ENCODE measurements at places on chromosomes 3 and 15.

GRCh38 chr3:156378871-156379270, 176.0 kb downstream of the SSR3 start:
- no peak for DNase-seq

GRCh38 chr3:170247875-170248274, 25.7 kb downstream of the PRKCI start:
- no peak for DNase-seq

- DNase-seq, result no peak
Observed at GRCh38 chr15:78638658-78639314, 2.2 kb downstream of the CHRNB4 start.

- no peak for DNase-seq
Observed at GRCh38 chr3:18122264-18122663, 302.9 kb downstream of the SATB1 start.

- DNase-seq, result no peak
Observed at GRCh38 chr3:134315286-134316106, 58.8 kb downstream of the AMOTL2 start.

DNA sequence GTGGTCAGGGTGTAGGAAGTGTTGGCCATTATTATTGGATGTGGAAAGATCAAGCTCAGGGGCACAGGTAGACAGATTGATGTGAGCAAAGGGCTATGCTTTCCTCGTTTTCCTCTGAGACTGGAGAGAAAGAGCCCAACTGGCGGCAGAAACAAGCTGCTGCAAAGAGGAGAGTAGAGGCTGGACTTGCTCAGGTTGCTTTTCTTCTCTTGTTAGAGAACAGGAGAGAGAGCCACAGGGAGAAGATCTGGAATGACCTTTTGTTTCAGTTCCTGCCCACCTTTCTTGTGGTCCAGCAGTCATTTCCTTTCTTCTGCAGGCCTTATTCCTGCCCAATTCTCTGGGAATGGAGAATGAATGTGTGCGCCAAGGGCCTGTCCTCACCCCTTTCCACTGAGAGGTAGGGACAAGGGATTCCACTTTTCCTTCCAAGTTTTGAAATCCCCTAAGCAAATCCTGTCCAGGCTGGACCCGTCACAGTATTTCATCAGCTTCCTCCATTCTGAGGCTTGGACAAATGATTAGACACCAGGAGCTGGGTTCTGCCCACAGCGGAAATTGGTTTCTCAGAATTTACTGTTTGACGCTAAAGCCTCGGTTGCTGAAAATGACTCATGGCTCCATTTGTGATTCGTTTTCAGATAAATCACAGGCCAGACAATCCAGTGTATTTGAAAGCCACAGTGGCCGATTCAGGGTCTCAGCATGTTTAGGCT, 16.1 kb downstream of the ZNF80 start:
- DNase-seq, result peak; percentile 21

- DNase-seq, result no peak
Observed at GRCh38 chr15:80787316-80787715, 8.1 kb downstream of the CEMIP start.

GRCh38 chr15:98967916-98968315, 39.7 kb downstream of the PGPEP1L start:
- DNase-seq, result no peak

- DNase-seq, result no peak
Observed at GRCh38 chr3:152638707-152639450, 196.1 kb upstream of the P2RY1 start.

DNA sequence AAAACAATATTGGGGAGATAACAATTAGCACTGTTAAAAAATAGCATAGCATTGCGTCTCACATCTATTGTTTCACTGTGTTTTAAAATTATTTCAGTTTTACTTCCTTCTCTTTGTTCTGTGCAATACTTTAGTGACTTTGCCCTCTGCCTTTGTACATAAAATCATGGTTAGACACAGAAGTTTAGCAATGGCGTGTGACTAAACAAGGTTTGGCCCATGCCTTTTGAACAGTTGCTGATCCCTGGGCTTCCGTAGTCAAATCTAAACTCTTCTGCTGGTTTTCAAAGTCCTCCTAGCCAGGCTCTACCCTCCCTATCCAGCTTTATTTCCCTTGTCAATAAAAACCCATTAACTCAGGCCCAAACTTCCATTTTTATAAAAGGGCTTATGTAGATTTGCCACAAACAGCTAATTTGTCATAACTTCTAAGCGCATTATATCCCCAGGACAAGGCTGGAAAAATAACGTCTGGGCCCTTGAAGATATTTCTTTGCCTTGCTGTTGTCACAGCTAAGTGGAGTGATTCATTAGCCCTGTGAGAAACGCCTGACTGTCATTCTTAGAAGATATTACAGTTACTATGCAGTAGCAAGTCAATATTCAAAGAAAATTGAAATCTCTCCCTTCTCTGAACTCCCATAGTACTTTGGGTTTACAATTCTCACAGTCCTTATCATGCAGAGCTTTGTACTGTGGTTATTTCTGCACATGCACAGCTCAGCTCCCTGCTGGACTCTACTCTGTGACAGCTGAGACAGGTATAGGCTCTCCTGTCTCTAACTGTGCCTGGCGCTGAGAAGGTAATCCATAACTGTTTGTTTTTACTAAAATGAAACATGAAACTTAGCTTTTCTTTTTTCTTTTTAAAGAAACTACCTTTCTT, 123.4 kb upstream of the SLC24A5 start:
- DNase-seq, result no peak

GRCh38 chr3:184230603-184231528, 1.5 kb downstream of the VWA5B2 start:
- no peak for DNase-seq

- DNase-seq, result no peak
Observed at GRCh38 chr3:30597131-30597768, 9.2 kb upstream of the TGFBR2 start.

GRCh38 chr15:73957276-73957675, 31.0 kb downstream of the LOXL1 start:
- DNase-seq, result no peak

DNA sequence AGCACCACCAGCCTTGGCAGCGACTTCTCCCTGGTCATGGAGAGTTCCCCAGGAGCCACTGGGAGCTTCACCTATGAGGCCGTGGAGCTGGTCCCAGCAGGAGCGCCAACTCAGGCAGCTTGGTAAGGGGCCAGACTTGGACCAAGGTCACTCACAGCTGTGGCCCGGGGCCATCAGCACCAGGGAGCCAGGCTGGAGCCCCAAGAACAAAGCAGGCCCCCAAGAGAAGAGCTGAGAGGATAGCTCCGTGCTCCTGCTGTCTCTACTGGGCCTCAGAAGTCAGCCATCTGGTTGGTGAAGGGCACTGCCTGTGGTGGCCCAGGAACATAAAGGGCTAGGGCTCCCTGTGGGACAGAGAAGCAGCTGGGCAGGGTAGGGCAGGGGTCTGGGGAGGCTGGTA, 14.7 kb upstream of the CPNE9 start:
- no peak for DNase-seq

- DNase-seq, result no peak
Observed at GRCh38 chr3:171064461-171064860, 37.9 kb upstream of the SLC2A2 start.

Measured in stimulated activated CD8-positive, alpha-beta memory T cell treated with anti-CD3 and anti-CD28 coated beads, Interleukin-2, amount 100 ng/mL, for 1 hour (primary cell).